CD4-positive, alpha-beta T cell treated with Interleukin-10 for 1 hour (primary cell): ENCODE measurements at places on chromosomes 3 and 15.

GRCh38 chr3:111070772-111071256 lies 802 bp upstream of the NECTIN3 start:
- DNase-seq: peak; percentile 33

- peak; percentile 6 for DNase-seq
Observed at GRCh38 chr3:86969500-86970189, 21.3 kb downstream of the VGLL3 start.

GRCh38 chr3:124854009-124854408 lies 33.2 kb downstream of the ITGB5 start:
- DNase-seq: no peak

DNA sequence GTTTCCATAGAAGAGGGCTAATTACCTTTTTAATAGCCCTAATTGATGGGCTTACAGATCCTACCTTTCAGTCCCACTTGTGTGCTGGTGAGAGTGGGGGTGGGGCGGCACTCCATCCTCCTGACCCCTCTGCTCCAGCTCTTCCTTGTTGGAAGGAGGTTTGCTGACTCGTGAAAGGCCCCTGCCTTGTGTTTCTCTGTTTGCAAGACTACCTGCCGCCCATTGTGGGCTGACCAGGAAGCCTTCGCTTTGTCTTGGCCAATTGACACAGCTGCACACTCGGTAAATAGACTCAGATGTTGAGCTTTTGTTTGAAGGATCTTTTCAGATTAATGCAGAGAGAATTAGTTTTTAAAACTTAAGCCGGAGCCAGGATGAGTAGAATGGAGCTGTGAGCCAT lies 197.3 kb upstream of the HES1 start:
- DNase-seq: no peak

- no peak for DNase-seq
Observed at GRCh38 chr3:87227835-87228144, 681 bp downstream of the CHMP2B start.

GRCh38 chr3:50652709-50653108 lies 22.0 kb upstream of the DOCK3 start:
- peak; percentile 65 for DNase-seq

GRCh38 chr15:89412905-89413411 lies 78.3 kb upstream of the POLG start:
- no peak for DNase-seq
